Activated CD8-positive, alpha-beta memory T cell treated with anti-CD3 and anti-CD28 coated beads for 1 hour (primary cell): ENCODE measurements at places on chromosomes 1 and 21.

- DNase-seq: no peak
Measured at GRCh38 chr1:22229379-22229778, 86.5 kb upstream of the WNT4 start.

DNA sequence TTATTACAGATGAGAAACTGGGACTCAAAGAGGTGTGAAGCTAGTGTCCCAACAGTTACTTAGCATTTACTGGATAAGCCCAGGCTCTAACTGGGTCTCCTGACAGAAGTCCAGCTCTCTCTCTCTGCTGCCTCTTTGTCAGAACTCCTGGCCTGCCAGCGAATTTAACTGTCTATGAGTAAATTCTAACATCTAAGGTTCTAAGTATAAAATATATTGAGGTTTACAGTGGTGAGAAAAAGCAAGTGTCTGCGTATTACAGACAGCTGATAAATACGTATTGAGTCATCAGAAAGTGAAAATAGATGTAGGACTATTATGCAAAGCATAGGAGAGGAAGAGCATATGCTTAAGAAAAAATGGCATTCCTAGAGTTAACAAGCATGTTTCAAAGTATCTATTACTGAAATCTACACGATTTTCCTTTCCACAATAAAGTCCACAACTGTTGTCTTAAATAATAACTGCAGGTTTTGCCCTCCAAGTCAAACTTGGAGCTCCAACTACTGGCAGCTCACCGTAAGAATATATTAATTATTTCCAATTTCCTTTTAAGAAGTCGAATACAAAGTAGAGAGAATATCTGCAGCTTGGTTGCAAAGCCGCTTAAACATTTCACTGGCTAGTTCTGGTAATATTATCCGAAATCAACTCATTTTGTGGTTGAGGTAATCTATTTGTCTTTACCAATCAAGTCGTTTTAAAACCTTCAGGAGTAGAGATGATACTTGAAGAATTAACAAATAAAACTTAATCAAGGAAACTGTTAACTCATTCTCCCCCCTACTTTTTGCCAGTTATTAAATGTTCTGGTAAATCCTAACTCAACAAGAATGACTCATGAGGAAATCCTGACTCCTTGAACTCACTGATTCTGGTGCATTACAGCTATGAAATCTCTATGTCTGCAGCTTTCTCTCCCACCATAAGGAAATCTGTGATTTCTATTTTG, 1.4 kb upstream of the RGS2 start:
- no peak for DNase-seq

- DNase-seq: no peak
Measured at GRCh38 chr1:66589326-66589725, 55.4 kb downstream of the SGIP1 start.

DNA sequence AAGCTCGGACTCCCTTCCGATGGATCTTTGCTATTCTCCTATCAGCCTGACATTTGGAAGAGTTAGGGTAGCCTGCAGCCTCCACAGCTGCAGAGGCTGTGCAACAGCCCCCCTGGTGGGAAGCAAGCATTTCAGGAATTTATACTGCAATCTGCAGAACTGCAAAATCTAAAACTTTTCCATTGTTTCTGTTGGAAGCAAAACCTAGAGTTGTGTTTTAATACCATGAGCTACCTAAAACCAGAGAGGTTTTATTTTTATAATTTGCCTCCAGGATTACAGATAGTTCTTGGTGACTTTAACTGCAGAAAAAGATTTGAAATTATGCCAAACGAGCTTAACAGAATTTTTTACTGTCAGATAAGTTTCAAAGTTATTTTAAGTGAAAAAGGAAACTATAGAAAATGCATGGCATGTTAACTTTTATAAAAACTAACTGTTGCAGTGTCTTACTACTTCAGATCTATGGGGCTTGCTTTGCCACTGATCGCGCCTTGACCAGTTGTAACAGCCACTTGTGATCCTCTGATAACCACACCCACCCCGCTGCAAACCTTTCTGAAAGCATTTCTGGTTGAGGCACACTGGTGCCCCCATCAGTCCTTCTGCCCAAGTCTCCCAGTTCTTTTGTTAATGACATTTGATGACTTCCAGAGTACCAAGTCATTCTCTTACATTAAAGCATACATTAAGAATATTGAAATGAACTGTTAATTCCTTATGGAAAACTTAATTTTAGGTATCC, 64.8 kb downstream of the PRDM2 start:
- DNase-seq: no peak

DNA sequence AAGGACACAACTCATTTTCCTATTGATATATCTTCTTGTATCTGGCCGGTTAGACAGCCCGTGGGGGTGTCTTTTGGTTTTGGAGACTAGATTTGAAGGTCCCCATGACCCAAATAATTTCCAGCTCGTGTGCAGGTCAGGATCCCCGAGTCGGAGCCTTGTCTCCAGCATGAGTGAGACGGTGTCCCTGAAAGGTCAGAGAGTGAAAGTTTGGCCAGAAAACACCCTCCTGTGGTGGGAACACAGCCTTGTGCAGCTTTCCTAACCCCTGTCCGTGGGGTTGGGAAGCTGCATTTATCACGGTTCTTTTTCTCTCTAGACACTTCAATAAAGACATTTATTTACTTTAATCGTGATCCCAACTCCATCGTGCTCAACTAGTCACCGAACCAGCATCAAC, 17.6 kb downstream of the COQ8A start:
- DNase-seq: no peak

- no peak for DNase-seq
Measured at GRCh38 chr21:42991992-42992740, 17.8 kb downstream of the PKNOX1 start.

- DNase-seq: no peak
Measured at GRCh38 chr1:21322681-21323016, 32.4 kb upstream of the ECE1 start.

- no peak for DNase-seq
Measured at GRCh38 chr1:54047384-54048305, 5.4 kb downstream of the TMEM59 start.

DNA sequence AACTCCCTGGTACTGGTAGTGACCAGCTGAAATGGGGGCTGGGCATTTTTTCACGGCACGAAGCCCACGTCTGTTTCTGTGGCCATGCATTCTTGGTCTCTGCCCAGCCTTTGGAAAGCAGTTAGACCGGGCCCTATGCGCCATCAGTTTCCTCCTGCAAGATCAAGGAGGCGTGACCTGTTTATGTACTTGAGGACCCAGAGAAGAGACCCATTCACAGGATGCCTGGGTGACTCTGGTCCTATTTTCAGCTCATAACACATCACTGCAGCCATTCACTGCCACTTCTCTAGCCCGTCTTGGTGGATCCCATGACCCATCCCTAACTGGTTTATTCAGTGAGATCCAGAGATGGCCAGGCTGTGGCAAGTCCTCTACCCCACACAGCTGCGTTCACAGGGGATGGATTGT, 70.4 kb downstream of the SPSB1 start:
- no peak for DNase-seq

GRCh38 chr1:25137521-25138395, 94.5 kb downstream of the SYF2 start:
- DNase-seq: no peak

DNA sequence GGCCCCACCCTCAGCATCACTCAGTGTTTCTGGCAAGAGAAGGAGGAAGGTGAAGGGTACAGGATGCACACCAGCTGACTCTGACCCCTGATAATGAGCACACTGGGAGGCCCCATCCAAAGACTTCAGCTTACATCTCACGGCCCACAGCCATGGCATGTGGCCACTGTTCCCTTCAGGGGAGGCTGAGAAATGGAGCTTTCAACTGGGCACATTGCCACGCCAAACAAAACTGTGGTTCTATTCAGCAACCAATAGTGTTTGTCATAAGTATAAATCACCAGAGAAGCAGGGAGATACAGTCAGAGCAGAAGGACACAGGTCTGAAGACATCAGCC, 12.7 kb upstream of the TRAF3IP3 start:
- DNase-seq: no peak

GRCh38 chr1:172549621-172550280, 16.8 kb downstream of the SUCO start:
- DNase-seq: no peak

DNA sequence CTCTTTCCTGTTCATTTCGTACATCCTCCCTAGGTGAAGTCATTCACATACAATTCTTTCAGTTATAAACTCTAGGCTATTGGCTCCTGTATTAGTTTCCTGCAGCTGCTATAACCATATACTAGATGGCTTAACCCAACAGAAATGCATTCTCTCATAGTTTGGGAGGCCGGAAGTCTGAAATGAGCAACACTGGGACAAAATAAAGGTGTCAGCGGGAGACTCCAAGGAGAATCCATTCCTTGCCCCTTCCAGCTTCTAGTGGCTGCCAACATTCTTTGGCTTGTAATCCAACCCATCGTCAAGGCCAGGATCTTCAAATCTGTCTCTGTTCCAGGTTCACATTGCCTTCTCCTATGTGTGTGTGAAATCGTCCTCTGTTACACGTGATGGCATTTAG, 71.3 kb downstream of the TOR3A start:
- DNase-seq: no peak

GRCh38 chr1:86016076-86016759, 140.4 kb downstream of the COL24A1 start:
- DNase-seq: no peak

DNA sequence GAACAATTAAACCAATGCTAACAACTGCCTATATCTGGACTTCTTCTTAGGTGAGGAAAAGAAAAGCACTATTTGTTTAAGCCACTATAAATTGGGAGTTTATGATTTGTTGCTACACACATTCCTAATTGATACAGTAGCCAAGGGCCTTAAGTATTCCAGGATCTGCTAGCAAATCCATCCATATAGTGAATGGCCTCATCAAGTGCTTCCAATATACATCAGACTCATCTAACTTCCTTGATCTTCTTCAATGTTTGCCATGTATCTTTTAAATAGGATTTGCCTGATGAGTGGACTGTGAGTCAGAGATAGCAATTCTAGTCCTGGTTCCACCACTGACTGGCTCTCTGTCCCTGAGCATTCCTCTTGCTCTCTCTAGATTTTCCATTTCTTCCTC, 430.2 kb downstream of the OMA1 start:
- no peak for DNase-seq

DNA sequence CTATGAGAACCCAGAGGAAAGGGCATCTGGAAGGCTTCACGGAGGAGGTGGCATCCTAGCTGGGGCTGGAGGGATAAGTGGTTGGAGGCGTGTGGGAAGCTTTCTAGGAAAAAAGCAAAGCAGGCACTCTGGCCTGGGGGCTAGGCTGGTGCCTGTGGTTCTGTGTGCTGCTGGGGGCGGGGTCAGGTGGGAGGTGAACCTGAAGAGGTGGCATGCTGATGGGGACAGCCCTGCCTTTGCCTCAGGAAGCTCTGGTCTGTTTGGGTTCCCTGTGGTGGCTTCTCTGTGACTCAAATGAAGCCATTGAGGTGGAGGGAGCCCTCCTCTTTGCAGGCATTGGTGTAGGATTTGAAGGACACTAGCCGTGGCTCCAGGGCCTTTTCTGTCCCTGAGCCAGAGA, 221.6 kb upstream of the POU3F1 start:
- DNase-seq: no peak

GRCh38 chr1:24898152-24898908, 31.7 kb downstream of the RUNX3 start:
- no peak for DNase-seq

DNA sequence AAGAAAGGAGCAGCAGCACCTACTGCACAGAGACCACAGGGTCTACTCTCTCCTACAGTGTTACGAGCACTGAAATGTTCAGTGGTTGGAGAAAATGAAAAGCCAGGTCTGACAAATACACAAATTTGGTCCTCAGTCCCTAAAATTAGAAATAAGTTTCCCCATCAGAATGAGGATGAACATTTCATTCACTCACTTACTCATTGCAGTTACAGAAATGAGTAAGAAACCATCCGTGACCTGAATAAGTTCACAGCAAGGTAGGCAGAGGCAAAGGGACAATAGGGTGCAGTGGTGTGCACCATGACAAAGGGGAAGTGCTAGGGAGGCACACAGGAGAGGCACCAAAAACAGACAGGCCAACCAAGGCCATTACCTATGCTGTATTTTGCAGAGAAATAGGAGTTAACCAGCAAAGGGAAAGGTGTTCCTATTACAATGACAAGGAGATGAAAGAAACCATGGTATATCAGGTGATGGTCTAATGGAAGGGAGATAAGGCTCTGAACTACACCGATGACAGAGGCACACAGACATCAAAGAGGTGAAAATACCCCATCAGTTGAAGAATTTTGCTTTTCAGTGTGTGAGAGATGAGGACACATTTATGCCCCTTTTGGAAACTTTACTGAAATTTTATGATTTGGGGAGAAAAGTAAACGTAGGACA, 29.4 kb downstream of the VAV3 start:
- DNase-seq: no peak

DNA sequence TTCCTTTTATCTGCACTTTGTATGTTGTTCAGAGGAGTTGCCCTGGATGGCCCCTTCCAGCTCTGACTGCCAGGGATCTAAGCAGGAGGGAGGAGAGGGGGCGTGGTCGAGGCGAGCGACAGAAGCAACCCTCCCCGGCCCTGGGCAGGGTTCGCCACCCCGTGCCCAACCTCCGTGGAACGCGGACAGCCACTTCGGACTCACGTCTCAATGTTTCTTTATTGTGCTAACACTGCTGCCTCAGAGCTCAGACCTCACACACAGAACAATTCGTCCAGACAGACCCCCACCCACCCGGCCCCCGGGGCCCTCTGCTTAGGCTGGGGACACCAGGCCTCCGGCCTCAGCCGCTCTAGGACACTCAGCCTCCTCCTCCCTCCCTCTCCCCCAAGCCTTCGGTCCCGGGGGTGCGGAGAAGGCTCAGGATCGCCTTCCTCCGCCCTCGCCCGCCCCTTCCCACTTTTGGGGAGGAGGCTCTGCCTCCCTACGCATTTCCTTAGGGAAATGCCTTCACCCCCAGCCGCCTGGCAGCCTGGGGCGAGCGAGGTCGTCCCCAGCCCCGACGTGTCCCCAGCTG, 8.3 kb downstream of the VSIG8 start:
- DNase-seq: no peak

GRCh38 chr21:34128124-34128523, 54.7 kb downstream of the MRPS6 start:
- DNase-seq: no peak

DNA sequence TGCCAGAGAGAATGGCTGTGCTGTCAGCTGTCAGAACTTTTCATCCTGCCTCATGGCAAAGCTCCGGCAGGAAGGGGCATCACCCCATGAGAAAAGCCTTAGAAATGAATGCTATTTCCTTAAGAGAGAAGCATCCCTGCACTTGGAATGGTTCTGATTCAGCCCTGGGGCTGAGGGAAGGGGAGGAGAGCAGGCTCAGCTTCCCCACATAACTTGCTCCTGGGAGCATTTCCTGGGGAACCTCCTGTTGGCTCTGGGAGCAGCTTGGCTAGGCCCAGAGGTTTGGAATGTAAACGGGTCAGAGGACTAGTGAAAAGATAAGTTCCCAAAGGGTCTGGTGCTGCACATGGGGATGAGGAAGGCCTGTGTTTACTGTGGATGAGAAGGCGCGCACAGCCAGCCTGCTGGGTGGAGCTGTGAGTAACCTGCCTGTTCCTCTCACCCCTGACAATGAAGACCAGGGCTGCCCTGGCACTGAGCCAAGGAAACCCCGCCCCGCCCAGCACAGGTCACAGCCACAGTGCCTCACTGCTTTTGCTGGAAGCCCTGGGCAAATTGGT, 5.0 kb downstream of the PRELP start:
- DNase-seq: peak; percentile 39

- no peak for DNase-seq
Measured at GRCh38 chr1:1047963-1048362, 26.1 kb downstream of the RNF223 start.

GRCh38 chr21:32813265-32813903, 41.8 kb upstream of the PAXBP1 start:
- no peak for DNase-seq
